ENCODE measurements at places on chromosomes 12 and 14.

DNA sequence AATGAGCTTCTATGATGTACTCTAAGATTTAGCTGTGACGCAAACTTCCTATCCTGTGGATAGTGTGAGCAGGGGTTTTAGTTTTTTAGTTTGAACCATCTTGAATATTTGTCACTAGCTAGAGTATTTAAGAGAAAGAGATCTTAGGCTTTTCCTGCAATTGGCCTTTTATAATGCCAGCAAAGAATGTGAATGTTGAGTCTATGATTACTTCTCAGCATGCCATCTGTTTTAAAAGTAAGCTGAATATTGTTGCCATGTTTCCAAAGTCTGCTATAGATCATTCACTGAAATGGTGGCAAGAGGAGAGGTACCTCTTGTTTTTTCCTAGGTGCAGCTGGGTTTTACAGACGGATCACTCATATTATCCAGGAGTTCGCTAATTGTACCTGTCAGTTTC, 1783.6 kb upstream of the FLRT2 start:
- no peak for DNase-seq

GRCh38 chr14:104938436-104938835, 13.8 kb downstream of the PLD4 start:
- DNase-seq, result no peak

- no peak for DNase-seq
Observed at GRCh38 chr12:78683031-78683430, 181.5 kb upstream of the SYT1 start.

GRCh38 chr12:115638733-115639647, 638.5 kb downstream of the MED13L start:
- no peak for DNase-seq

GRCh38 chr12:116542345-116542956, 16.7 kb upstream of the MAP1LC3B2 start:
- no peak for DNase-seq

GRCh38 chr14:101878822-101879528, 85.4 kb upstream of the DYNC1H1 start:
- no peak for DNase-seq

- DNase-seq, result peak; percentile 74
Observed at GRCh38 chr14:37172024-37172869, at the start of gene SLC25A21. SLC25A21 (minus strand) TSS chr14:37172606.

- no peak for DNase-seq
Observed at GRCh38 chr14:102095871-102096568, 9.2 kb upstream of the HSP90AA1 start.

DNA sequence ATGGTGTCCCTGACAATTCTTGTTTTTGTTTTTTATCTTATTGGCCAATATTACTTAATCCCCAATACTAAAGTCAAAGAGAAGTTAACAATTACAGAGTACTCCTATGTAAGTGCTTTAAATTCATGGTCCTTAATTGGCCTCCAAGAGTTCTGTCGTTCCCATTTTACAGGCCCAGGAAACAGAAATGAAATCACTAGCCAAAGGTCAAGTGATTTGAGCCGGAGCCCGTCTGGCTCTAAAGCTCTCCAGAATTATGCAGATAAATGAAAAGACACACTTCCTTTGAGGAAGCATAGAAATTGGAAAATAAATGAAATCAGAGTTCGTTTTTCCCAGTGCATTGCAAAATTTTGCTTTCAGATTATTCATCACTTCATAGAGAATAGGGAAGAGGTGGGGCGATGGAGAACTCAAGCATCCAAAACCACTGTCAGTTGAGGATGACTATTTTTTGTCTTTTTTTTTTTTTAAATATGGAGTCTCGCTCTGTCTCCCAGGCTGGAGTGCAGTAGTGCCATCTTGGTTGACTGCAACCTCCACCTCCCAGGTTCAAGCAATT, 78.5 kb downstream of the MAP1LC3B2 start:
- DNase-seq, result no peak

DNA sequence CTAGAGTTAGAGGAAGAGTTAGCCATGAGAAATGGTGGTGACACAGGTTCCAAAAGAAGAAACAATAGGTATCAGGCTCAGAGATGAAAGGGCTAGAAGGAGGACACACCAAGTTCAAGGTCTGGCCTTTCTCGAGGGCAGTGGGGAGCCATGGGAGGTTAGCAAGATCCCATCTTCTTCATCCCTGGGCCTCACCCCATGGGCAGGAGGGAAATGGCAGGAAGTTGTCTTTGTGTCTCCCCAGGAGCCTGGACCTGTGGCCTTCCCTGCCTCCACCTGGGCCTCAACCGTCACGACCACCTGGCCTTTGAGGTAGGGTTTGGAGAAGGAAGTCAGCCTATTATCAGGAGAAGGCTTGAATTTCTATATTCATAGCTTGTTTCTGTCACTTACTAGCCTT, 5.8 kb upstream of the AQP2 start:
- no peak for DNase-seq

- no peak for DNase-seq
Observed at GRCh38 chr12:46224386-46224785, 44.5 kb downstream of the SLC38A1 start.

DNA sequence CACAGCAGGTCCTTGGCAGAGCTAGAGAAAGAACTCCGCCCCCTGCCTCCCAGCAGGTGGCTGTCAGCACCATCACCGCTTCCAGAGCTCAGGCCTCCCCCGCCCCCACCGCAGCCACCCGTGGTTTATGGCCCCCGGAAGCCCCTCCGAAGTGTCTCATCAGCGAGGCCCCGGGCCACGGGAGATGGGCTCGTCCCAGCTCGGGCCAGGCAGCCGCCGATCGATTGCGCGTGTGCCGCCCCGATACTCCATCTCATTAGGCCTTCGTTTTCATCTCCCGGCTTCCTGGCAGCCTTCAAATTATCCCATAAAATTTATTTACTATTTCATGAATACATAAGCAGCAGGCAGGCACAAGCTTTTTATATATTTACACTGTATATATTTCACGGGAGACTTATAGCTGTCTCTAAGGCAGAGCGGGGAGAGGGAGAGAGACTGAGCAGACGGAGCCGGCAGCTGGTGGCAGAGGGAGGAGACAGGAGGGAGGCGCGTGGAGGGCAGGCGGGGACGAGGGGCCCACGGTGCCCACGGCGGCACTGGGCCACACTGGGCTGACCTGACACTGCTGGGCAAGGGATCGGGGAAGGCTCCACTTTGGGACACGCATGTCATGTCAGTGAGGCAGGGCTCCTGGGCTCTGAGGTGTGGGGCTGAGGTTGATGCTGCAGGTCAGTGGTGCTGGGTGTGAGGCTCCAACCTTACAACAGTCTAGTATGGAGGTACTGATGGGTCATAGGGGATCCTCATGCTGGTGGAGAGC, 241.2 kb downstream of the RBM19 start:
- DNase-seq, result no peak

- DNase-seq, result no peak
Observed at GRCh38 chr12:118456741-118457140, 80.4 kb downstream of the SUDS3 start.

DNA sequence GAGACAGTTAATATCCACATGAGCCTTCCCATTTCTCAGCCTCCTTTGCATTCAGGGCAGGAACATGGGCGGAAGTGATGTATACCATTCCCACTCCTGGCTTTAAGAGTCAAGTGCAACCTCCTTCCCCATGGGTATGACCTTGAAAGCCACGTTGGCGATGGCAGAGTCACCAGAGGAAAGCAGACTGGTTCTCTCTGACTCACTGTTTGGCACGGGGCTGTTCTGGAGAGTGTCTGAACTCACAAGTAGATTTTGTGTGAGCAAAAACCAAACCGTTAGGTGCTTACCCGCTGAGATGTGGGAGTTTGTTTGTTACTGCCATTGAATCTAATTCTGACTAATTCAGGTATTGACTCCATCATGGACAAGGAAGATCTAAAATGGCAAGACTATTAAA, 36.7 kb upstream of the PZP start:
- DNase-seq, result no peak

GRCh38 chr14:25411781-25412757, 362.1 kb upstream of the STXBP6 start:
- no peak for DNase-seq

GRCh38 chr12:4193821-4194220, 79.7 kb upstream of the CCND2 start:
- no peak for DNase-seq

- no peak for DNase-seq
Observed at GRCh38 chr14:87725318-87725717, 267.7 kb downstream of the GALC start.

DNA sequence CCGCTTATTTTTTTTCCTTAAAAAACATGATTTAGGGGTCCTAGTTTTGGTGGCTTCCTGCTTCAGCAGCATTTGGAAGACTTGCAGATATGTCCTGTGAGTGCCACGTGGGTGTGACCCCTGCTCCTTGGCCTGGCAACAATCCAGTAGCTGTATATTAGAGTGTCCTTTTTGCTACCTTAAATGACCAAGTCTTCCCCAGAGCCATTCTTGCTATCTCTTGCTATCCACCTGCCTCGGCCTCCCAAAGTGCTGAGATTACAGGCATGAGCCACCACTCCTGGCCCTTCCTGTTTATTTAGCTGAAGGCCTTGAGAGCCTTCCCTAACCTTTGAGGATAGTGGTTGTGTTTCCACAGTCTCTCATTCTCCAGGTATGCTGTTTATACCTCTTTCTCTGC, 17.0 kb downstream of the TPCN1 start:
- no peak for DNase-seq

DNA sequence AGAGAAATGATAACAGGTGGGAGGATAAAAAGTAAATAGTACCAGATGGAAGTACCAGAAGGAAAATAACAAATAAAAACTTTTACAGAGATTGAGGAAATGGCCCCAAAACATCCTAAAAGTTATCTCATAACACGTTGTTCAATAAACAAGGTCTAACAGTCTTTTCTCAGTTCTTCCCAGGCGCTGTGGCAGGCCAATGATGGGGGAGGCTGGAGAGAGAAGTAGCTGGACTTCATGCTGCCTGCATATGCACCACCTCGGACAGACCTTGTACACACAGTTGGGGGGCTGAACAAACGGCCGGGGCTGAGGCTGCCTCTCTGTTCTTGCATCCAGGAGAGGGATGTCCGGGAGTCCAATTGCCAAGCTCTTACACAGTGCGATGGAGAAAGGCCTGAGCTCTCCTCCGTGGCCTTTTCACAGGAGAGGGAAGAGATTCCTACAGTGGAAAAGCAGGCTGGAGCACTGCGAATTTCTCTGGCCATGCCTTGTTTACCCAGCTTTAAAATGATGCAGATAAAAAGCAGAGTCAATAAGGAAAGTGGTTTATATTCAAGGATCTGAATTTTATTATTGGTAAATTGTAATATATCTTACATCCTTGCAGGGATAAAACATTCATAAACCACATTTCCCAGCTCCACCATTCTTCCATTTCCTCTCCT, 109.8 kb downstream of the PHLDA1 start:
- no peak for DNase-seq

DNA sequence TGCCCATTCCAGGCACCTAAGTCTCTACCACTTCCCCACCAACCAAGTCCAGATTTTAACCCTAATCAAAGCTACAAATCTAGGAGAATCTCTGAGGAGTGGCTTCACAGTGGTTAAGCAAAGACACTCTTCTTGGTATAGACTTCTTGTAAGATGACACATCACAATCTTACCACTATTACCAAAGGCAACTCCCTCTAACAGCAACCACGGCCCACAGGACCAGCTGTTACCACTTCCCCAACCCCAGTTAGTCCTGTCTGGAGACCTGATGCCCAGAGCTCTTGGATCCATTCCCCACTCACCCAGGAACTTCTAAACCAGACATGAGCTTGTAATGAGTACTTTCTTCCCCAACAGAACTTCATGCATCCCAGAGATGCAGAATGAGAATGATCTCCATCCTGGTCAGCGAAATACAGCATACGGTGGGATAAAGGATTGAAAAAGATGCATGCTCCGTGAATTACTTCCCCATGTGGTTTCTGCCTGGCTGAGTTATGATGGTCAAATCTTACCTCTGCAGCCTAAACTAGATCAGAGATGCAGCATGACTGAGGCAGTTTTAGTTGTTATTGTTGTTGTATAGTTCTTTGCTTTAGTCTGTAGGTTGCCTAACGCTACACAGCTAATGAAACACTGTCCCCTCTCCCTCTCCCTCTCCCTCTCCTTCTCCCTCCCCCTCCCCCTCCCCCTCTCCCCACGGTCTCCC, 87.7 kb upstream of the FOXN3 start:
- DNase-seq, result no peak

DNA sequence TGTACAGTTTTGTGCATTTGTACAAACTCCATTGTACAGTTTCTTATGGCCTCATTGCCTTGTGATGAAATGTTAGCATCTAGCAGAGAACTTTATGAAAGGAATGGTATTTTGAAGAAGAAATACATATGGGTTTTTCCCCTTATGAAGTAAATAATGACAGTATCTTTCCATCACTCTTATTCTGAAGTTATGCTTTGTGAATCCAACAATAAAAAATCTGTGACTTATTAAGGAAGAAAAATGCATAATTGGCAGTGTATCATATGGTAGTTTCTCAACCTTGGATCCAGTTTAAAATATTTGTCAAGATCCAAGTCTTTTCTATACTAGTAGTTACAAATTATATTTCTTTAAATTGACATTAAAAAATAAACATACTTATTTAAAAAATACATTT, 859.1 kb upstream of the FLRT2 start:
- no peak for DNase-seq

- no peak for DNase-seq
Observed at GRCh38 chr12:123367511-123367910, 2.9 kb upstream of the SBNO1 start.

- peak; percentile 53 for DNase-seq
Observed at GRCh38 chr12:131104463-131105350, 151.0 kb downstream of the ADGRD1 start.

GRCh38 chr12:2046957-2047356, 5.8 kb upstream of the CACNA1C start:
- no peak for DNase-seq

DNA sequence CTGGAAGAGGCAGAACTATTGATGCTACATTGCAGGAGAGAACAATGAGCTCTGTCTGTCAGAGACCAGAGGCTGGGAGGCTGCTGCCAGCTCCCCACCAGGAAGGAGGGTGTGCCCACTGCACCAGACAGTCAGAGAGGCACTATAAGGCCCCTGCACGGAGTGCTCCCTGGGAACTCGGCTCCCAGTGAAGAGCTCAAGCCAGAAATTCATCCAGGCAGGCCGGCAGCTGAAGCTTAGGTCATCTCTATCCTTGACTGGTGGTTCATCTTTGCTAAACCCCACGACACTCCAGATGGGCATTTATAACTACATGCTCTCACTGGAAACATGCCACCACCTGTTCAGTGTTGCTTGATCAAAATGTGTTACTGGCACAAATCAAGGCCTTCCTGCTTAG, 65.1 kb upstream of the GPATCH2L start:
- no peak for DNase-seq

DNA sequence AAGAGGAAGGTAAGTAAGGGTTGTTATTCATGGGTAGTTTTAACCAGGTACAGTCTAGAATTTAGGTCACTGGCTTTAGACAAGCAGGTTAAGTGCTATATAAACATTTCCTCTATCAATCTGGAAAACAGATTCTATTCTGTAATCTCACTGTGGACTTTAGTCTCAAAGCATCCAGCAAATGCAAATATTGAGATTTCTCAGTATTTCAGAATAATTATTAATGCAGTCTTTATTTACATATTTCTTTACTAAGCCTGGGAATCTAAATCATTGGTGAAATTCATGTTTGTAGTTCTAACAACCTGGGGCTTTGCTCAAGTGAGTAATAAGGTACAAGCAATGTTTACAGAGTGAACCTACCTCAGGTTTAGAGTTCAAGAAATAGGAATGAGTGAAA, 61.9 kb downstream of the SLC41A2 start:
- no peak for DNase-seq

Data from NCI-H2029 treated with DMSO at 0.1 percent for 48 hours (cell line).